ENCODE measurements at places on chromosomes 5 and 9. TPM values are rescaled to one million over a fixed set of nuclear protein-coding genes. Genes with fewer than 3 reads are reported as not detected.

GPX8 gene
- 70.1 TPM for polyA plus RNA-seq

CERCAM gene
- 42.9 TPM for polyA plus RNA-seq

PCDHA5 gene
- polyA plus RNA-seq: 0.18 TPM

DNA sequence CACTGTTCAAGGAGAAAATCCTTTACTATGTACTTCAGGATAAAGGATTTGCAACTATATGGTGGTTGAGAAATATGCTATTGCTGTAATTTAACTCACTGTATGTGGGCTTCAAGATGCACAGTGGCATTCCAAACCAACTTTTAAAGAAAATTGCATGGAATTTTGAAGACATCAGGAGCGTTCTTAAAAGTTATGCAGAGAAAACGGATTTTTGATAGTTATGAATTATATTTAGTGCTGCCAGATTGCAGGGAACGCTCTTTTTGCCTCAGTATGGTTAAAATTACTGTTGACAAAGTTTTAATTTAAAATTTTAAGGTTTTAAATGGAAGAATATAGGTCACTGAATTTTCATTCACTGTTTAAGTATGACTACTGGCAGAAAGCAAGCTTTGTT, 336.1 kb upstream of the EFNA5 start:
- DNase-seq: no peak

SIT1 gene
- 0.32 TPM for polyA plus RNA-seq

- no peak for DNase-seq
Observed at GRCh38 chr5:92678640-92679039, 902.4 kb downstream of the NR2F1-AS1 start.

DNA sequence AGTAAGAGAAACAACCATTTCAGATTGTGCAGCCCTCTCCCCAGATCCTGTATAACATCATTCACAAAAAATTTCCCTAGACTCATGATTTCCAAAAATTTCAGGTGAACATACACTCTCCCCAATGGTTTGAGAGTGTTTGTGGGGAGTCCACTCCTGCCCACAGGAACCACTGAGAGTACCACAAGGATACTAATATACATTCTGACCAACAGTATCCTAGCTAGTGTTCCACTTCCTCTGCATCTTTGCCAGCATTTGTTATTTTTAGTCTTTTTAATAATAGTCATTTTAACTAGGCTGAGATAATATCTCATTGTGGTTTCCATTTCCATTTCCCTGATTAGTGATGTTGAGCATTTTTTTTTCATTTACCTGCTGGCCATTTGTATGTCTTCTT, 155.4 kb downstream of the DTWD2 start:
- DNase-seq: no peak

DNA sequence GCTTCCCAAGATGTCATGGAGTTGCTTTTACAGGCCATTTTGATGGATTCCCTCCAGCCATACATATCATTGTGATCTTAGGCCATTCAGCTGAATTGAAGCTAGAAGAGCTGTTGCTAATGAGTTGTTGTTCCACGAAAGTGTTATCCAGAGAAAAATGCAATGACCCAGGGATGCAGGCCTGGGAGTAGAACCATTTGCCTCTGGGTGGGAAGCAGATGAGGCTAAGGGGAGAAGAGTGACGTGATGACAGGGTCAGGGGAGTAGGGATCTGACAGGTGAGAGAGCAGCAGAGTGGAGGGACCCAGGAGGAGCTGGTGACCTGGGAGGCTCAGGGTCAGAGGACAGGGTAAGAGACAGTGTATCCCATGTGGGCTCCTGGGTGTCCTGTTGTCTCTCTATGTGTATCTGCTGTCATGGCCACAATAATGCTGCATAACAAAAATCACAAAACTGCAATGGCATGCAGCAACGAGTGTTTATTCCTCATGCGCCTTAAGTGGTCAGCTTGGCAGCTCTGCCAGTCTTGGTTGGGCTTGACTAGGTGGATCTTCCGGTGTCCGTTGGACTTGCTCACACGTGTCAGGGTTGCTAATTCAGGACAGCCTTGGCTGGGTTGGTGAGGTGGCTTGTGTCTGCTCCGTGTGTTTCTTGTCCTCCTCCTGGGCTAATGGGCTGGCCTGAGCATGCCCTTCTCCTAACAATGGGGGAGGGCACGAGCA, 90.6 kb downstream of the LIFR start:
- DNase-seq: no peak

C9orf43 gene
- polyA plus RNA-seq: 0.88 TPM

RANBP17 gene
- polyA plus RNA-seq: 8.8 TPM

- DNase-seq: no peak
Observed at GRCh38 chr9:126295082-126295477, 31.5 kb upstream of the MVB12B start.

HEMGN gene
- polyA plus RNA-seq: 2.9 TPM

FNIP1 gene
- 19.0 TPM for polyA plus RNA-seq

- no peak for DNase-seq
Observed at GRCh38 chr5:175614223-175614815, 43.6 kb upstream of the HRH2 start.

DNA sequence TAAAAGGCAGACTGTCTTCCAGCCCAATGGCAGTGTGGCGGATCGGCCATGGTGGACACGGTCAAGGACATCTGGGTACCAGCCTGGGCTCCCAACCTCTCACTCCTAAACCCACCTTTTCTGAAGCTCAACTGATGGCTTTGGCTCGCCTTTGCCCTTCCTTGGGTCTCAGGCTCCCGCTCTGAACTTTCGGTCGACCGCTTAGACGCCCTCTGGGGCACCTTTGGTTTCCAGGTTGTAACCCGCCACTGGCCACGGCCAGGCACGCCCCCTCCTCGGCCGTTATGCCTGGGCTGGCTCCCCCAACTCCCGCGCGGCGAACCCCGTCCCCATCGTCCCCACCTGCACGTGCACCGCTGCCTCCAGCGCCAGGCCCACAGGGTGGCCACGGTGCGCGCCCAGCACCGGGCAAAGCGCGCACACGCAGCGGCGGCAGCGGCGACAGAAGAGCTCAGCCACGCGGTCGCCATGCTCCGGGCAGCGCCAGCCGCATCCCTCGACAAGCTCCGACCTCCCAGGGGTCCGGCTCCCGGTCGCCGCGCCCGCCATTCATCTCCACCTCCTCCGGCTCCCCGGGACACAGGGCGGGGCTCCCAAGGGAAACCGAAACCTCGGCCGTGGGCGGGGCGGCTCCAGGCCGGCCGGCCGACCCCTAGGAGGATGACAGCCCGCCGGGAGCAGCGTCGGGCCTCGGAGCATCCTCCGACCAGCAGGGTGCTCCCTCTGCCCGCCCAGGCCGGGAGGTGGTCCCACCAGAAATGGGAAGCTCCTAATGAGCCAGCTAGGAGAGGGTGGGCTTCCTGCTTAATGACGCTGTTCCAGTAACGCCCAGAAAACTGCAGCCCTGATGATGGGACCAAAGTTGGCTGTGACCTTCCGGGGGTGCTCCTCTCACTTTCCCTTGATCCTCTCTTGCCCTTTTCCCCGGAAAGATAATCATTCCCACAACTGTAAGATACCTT, at the start of gene TRIM14:
TRIM14 (minus strand) TSS at position 583 of the 962 bp plus-strand sequence; CDS start at position 549, 34 bp downstream.
- peak; percentile 48 for DNase-seq

XRCC4 gene
- 11.9 TPM for polyA plus RNA-seq

GRCh38 chr9:38331141-38331540, 61.4 kb upstream of the ALDH1B1 start:
- no peak for DNase-seq

GRCh38 chr5:177389241-177390169, 5.3 kb downstream of the SLC34A1 start:
- DNase-seq: no peak

GRCh38 chr9:22117511-22118384, 108.6 kb upstream of the CDKN2B start:
- no peak for DNase-seq

MRPL50 gene
- polyA plus RNA-seq: 23.7 TPM

DNA sequence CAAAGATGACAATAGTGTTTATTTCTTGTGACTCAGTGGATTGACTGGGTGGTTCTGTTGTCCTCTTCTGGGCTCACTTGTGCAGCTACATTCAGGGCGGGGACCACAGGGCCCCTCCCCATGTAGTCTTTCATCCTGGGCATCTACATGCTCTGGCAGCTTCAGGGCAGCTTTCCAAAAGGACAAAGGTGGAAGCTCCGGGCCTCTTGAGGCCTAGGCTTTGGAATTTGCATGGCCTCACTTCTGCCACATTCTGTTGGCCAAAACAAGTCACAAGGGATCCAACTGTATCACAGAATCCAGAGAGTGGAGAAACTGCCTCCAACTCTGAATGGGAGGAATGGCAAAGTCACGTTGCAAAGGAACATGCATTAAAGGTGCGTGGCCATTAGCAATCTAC, 64.3 kb downstream of the ARHGAP26 start:
- no peak for DNase-seq

DNA sequence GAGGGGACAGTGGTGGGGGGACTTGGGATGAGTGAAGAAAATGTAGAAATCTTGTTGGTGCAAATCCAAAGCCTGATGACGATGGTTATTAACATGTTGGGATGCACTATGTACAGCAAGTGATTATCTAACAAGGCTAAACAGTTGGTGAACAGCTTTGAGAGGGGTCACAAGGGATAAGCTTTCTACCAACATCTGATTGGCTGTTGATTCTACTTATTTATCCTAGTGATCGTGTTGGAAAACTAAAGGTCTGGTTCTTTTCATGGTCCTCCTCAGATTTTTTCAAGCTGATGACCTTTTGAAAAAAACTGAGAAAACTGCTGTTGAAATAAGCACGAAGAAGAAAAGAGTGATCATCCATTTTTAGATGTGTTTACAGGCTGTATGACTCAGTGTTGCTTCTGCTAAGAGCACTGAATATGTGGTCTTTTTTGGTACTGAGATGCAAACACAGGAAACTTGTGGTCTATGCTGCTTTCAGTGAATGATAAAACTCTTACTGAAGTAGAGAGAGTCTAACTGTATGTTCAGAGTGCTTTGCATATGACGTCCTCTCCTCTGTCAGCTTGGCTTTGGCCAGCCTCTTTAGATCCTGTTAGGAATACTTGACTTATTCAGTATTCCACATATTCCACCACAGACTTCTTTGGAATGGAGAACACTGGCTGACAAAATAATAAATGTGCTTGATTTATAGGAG, 174.8 kb downstream of the SLF1 start:
- no peak for DNase-seq

DNA sequence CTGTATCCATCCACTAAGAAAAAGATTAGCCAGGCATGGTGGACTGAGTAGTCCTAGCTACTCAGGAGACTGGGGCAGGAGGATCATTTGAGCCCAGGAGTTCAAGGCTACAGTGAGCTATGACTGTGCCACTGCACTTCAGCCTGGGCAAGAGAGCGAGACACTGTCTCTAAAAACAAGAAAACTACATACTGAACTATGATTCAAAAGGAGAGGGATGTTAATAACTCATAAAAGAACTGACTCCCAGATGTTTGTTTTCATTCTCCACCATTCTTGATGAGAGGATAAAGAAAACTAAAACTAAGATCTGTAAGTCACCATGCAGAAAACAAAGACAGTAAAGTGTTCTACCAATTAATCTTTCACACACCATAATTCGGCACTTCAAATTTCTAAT, 53.5 kb downstream of the AUH start:
- DNase-seq: no peak

Measured in renal pelvis (tissue), 12 donors.